ENCODE measurements at places on chromosomes 12 and 14. TPM values are rescaled to one million over a fixed set of nuclear protein-coding genes. Genes with fewer than 3 reads are reported as not detected.

TBX3 gene
- total RNA-seq, result 1.1 TPM

CELA1 gene
- total RNA-seq, result not detected

RNASE3 gene
- not detected for total RNA-seq

CEBPE gene
- not detected for total RNA-seq

GRCh38 chr12:47356129-47356700, 276.5 kb upstream of the AMIGO2 start:
- DNase-seq, result no peak
- H3K4me1 ChIP-seq, result peaks cover 12% of the 10 kb centered on the region
- no peaks in the 10 kb centered on the region for H3K36me3 ChIP-seq
- no peak overlapping the region for H3K27ac ChIP-seq
- no peak overlapping the region for H3K4me3 ChIP-seq
- no peaks in the 10 kb centered on the region for H3K27me3 ChIP-seq

DNA sequence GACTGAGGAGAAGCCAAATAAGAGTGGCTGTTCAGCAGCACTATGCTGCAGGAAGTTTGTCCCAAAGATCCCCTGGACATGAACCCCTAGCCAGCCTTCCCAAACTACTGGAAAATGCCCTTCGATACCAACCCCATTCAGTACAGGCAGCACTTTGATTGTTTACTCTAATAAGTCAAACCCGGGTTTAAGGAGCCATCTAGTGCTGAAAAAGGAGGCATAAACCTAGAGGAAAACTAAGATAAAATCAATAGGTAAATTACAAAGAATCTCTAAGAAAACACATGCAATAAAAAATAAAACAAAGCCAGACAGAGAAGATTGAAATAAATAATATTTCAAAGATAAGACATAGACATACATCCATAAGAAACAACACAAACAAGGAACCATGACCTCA, 771.6 kb downstream of the RPS29 start:
- H3K27ac ChIP-seq, result no peak overlapping the region
- H3K4me3 ChIP-seq, result no peak overlapping the region
- no peaks in the 10 kb centered on the region for H3K36me3 ChIP-seq
- no peak for DNase-seq

DNA sequence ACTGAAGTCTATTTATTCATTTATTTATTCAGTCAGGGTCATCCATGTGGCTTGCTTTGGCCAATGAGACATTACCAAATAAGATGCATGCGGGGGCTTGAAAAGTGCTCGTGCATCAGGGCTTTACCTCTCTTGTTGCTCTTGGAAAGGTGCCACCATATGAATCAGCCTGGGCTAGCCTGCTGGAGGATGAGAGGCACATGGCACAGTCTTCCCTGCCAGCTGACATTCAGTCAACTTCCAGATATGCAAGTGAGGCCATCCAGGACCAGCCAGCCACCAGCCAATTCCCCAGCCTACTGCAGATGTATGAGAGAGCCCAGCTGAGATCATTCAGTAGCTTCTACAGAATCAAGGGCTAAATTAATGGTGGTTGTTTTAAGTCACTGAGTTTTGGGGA, 105.2 kb upstream of the RPH3A start:
- H3K27me3 ChIP-seq, result no peaks in the 10 kb centered on the region
- H3K4me3 ChIP-seq, result no peak overlapping the region
- DNase-seq, result peak; percentile 4
- no peaks in the 10 kb centered on the region for H3K36me3 ChIP-seq
- H3K27ac ChIP-seq, result no peak overlapping the region

DNA sequence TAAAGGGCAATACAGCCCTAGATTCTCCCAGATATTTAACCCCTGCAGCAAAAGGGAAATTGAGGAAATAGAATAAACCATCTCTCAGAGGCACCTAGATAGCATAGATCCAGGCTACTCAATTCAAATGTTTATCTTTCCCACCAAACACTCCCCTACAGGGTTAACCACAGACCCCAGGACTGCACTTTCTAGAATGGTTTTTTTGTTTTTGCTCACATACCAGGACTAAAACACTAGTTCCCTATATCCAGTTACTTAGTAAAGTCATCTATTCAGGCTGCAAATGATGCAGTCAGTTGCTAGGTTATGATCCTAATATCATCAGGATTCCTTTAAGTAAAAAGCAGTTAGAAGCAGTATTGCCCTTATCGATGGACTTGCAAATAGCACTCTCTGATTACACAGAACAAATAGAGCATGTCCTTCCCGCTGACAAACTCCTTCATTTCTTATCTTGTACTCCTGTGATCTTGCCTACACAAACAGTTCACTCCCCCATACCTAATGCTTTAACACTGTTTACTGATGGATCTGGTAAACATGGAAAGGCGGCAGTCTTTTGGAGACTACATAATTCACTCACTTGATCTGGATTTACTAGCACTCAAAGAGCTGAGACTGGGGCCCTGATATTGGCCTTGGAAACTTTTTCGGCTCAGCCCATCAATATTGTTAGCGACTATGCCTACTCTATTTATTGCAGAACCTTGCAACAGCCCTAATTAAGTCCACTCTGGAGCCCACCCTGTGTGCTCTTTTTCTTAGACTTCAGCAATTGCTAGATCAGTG, 257.2 kb upstream of the DIO2 start:
- no peaks in the 10 kb centered on the region for H3K36me3 ChIP-seq
- no peak overlapping the region for H3K27ac ChIP-seq
- no peak overlapping the region for H3K4me3 ChIP-seq
- no peaks in the 10 kb centered on the region for H3K4me1 ChIP-seq

- H3K4me1 ChIP-seq, result no peaks in the 10 kb centered on the region
- no peaks in the 10 kb centered on the region for H3K27me3 ChIP-seq
- DNase-seq, result no peak
- H3K4me3 ChIP-seq, result no peak overlapping the region
- no peak overlapping the region for H3K27ac ChIP-seq
These were observed 283.0 kb downstream of the ACSS3 start for GRCh38 chr12:81360916-81361315.

DNA sequence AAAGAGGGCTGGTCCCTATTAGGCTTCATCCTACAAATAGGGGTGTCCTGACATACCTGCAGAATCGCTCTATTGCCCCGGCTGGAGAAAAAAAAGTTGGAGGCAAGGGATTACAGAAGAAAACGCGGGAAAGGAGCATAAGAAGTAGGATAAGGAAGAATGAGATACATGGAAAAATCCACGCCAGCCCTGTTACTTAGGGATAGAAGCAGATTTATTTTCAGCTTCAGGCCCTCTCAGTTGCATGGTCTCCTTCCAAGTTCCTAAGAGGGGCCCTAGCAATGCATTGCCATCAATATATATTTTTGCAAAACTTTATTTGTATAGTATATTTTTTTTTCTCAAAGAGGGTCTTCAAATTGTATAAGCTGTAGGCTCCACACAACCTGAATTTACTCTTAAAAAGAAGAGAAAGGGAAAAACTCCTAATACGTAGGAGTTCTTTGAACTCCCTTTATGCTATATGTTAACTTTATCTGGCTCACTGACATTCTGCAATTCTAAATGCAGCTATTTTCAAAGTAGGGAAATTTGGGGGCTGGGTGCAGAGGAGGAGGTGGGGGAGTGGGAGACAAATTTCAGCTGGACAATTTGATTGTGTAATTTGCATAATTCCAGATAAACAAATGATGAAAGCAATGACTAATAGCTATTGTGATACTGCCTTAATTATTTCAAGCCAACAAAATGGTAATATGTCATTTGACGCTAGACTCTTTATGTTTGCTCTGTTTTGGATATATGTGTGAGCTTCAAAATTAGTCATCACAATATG, 137.7 kb upstream of the TRHDE start:
- no peak for DNase-seq
- H3K27me3 ChIP-seq, result no peaks in the 10 kb centered on the region
- H3K4me3 ChIP-seq, result no peak overlapping the region
- no peaks in the 10 kb centered on the region for H3K36me3 ChIP-seq
